NCI-H774 (cell line): ENCODE measurements at places on chromosomes 7 and 10.

- DNase-seq, result no peak
These were observed 59.0 kb downstream of the EGFR start for GRCh38 chr7:55077561-55078410.

DNA sequence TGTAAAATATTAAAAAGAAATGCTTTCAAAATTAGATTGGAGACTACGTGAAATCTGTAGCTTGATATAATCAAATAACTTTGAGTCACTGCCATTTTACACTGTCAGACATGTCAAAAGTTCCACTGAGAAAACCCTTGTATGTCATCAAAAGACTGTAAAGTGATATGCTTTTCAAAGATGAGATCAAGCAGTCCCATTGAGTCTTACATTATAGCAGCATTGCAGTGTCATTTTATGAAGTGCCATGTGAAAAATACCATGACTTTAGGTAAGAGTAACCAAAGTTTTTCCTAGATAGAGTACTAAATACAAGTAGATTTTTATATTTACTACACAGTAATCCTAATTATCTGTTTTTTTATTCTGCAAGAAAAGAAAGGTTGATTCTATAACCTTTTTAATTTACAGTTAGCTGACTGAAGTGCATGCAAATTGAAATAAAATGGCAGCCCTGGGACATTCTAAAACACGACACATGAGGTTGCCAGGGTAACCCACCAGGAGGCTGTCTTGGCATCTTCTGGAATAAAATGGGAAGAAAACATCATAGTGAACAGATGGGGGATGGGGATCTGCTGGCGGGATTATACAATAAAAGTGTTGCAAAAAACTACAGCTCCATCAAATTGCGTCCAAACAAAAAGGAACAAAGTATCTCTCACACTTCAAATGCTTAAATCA is 91.3 kb upstream of the TMEM106B start:
- DNase-seq, result no peak

DNA sequence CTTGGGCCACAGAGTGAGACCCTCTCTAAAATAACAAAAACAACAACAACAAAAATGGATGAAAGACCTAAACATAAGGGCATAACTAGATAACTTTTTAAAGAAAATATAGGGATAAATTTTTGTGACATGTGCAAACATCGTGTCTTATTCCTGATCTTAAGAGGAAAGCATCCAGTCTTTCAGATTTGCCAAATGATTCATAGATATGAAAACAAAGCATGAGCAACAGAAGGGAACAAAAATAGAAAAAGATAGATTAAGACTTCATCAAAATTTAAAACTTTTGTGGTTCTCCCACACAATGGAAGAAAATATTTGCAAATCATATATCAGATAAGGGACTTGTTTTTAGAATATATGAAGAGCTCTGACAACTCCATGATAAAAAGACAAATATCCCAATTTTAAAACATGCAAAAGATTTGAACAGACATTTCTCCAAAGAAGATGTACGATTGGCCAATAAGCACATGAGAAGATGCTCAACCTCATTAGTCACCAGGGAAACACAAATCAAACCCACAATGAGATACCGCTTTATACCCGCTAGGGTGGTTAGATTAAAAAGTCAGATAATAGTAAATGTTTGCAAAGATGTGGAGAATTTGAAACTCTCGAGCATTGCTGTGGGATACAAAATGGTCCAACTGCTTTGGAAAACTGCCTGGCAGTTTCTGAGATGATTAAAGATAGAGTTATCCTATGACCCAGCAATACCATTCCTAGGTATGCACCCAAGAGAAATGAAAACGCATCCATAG is 20.3 kb downstream of the PPIF start:
- DNase-seq, result no peak

DNA sequence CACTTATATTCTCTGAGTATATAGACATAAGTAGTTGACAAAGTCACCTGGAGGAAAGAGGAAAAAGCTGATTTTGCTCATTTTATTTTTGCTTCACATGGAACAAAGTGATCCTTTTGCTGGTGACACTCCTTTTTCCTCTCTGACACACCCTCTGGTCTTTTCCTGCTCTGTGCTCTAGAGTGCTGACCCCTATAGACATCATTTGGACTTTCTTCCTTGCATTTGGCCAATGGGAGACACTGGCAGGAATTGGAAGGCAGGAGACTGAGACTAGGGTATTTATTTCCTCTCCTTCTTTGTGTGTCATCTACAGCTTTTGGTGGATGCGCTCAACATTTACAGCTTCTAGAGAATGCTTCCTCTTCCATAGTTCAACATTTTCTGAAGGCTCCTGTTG is 1078.1 kb downstream of the SORCS1 start:
- DNase-seq, result no peak

DNA sequence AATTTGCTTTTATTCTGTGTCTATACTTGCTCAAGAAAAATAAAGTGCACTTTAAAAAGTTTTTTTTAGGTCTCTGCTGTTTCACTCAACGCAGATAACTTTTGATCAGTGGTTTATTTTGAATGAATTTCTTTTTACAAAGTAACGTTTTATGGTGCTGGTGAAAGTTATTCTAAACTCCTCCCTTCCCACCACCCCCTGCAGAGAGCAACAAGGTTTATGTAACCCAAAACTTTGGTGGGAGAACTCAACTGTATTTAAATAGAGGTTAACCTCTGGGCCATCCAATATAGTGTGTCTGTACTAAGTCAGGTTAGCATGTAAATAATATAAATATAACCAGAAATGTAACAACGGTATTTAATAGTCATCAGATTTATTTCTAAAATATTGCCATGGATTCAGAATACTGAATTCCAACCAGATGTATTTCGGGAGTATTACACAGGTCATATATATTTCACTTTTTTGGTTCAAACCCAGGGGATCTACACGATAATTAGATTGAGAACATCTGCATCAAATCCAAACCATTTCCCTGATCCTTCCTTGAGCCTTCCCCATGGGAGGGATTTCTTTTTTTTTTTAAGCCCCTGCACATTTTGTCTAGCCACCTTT is 3.9 kb upstream of the CUX1 start:
- DNase-seq, result no peak

GRCh38 chr10:121099592-121099991 is 248.4 kb downstream of the WDR11 start:
- no peak for DNase-seq

- no peak for DNase-seq
These were observed 15.2 kb upstream of the CAMK1D start for GRCh38 chr10:12334186-12334530.

DNA sequence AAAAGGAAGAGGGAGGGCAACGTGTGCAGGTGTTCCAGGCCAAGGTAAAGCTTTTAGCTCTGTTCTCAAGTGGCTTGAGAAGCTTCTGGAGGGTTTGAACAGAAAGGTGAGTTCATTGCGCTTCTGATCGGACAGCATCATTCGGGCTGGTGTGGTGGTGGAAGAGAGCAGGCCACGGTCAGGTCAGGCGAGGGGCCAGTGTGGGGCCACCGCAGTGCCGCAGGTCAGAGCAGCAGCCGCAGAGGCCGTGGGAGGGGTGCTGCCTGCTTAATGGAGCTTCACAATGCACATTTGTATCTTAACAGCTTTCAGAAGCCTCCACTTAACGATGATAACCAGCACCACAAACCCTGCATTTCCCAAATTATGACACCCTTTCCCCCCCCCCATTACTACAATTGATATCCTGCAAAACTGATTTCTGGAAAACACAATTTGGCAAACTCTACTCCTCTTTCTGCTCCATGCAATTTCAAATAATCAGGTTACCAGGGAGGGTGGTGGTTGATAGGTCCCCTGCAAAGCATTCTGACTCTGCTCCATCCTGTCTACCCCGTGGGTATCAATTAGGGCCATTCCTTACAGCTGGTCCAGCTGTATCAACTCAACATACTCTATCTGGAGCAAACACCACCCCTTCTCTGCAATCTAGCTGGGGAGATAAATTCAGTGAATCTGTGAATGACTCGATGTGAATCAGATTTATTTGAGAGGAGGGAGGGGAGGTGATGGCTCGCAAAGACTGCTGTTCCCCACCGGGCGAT is 162.9 kb downstream of the ACTR3B start:
- no peak for DNase-seq

GRCh38 chr10:131812736-131813604 is 87.8 kb upstream of the PPP2R2D start:
- DNase-seq, result no peak

DNA sequence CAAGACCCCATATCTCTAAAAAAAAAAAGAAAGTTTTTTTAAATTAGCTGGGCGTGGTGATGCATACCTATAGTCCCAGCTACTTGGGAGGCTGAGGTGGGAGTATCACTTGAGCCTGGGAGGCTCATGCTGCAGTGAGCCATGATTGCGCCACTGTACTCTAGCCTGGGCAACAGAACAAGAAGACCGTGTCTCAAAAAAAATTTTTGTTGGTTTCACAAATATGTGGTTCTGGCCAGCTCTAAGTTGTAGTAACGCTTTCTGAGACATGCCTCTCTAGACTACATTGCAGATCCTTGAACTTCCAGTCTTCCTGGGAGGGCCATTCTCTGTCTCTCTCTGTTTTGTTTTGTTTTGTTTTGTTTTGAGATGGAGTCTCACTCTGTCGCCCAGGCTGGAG is 24.6 kb upstream of the RHBDD2 start:
- DNase-seq, result no peak
